AML-193 (cell line): ENCODE measurements at places on chromosomes 6 and 20.

DNA sequence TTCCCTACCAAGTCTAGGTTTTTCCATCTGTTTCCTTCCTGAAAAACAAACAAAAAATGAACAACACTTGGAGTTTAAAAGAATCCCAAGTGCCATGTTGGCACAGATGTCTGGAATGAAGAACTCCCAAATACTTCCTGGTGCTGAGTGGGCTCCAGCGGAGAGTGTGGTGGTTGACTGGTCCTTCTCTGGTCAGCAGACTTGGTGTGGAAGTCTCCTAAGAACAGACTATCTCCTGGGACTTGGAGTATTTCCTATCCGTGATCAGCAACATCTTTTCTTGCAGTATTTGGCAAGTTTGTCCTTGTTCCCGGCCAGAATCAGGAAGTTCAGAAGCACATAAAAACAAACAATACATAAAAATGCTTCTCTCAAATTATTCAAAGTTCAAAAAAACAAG is 154.1 kb downstream of the MTFR2 start:
- no peak for DNase-seq

- DNase-seq, result peak; percentile 88
Observed at GRCh38 chr20:25042531-25043498, 15.1 kb downstream of the ACSS1 start.

GRCh38 chr6:123533862-123534648 is 102.7 kb downstream of the TRDN start:
- DNase-seq, result no peak

GRCh38 chr6:25232479-25232878 is 46.7 kb upstream of the CARMIL1 start:
- no peak for DNase-seq

DNA sequence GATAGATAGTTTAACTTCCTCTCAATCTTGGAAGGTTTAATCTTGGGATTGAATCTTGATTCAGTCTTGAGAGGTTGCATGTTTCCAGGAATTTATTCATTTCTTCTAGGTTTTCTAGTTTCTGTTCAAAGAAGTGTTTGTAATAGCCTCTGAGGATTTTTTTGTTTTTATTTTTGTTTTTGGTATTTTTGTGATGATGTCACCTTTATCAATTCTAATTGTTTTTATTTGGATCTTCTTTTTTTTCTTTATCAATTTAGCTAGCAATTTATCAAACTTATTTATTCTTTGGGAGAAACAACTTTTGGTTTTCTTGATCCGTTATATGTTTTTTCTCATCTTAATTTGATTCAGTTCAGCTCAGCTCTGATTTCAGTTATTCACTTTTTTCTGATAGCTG is 41.5 kb upstream of the ADGRB3 start:
- DNase-seq, result no peak

GRCh38 chr6:18302561-18303439 is 38.5 kb upstream of the DEK start:
- no peak for DNase-seq

DNA sequence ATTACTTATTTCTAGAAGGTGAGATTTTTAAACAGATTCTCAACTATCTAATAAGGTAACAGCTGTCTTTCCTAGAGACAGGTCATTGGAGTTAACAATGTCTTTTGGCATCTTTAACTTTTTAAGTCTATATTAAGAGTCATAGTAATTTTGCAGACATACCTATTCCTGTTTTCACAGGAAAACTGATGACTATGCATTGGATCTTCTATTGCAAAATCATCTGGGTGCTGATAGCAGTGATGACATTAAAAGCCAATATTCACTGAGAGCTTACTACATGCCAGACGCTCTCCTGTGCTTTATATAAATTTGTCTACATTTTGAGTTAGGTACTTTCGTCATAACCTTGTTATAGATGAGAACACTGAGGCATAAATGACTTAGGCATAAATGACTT is 462.4 kb upstream of the MARCKS start:
- DNase-seq, result no peak

DNA sequence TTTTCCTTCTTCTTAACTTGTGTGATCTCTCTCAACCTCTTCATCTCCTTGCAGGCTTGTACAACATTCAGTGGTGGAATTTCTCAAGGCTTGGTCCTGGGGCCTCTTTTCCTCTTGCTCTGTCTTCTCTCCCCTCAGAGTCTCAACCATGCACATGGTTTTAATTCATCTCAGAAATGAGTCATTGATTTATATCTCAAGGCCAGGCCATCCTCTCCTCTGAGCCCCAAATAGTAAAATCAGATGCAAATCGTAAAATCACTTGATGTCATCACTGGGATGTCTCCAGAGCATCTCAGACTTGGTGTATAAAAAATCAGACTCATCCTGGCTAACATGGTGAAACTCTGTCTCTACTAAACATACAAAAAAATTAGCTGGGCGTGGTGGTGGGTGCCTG is 85.0 kb downstream of the FNDC1 start:
- DNase-seq, result no peak

DNA sequence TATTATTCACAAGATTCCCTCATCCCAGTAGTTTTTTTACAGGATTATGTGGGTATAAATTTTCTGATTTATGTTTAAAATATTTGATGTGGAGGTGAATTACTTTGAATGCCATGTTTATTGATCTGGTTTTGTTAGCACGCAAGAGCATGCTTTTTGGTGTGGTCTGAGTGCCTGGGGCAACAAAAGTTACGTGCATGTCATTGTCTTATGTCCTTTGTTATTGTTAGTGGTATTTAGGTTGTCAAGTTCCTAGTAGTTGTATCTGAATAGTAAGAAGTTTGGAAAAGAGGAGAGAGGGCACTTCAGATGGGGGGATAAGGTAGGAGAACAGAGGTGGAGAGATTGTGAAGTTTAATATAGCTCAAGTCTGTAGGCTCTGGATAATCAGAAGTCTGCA is 95.0 kb downstream of the ATRN start:
- DNase-seq, result no peak

DNA sequence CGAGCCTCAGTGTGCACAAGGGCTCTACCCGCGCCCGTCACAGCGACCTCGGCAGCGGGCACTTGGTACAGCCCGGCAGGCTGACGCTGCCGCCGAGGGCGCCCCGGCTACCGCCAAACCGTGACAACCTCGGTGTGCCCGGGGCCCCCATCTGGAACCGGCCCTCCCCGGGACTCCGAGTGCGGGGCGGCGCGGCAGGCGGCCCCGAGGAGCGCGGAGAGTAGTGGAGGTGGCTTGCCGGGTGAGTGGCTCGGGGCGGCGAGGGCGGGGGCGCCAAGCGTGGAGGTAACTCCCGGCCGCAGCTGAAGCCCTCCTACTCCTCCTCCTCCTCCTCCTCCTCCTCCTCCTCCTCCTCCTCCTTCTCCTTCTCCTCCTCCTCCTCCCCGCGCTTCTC is at the start of gene ISM1:
Gene ISM1 (plus strand): TSS at position 371 of the 394 bp plus-strand sequence. CDS start 503 bp downstream, outside the sequence.
- no peak for DNase-seq

GRCh38 chr20:23125625-23126191 is 39.6 kb upstream of the CD93 start:
- peak; percentile 99 for DNase-seq

DNA sequence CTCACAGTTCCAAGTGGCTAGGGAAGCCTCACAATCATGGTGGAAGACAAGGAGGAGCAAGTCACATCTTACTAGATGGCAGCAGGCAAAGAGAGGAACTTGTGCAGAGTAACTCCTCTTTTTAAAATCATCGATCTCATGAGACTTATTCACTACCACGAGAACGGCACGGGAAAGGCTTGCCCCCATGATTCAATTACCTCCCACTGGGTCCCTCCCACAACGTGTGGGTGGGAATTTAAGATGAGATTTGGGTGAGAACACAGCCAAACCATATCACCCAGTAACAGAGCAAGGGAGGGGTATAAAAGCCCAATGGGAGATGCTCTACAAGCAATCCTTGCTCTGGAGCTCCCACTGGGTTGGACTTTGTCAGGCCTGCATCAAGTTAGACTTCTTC is 80.4 kb downstream of the JPH2 start:
- DNase-seq, result no peak
